ENCODE measurements at places on chromosomes 1 and 21.
A peak's percentile ranks its signal among the peaks of the same experiment; 100 is the strongest.

DNA sequence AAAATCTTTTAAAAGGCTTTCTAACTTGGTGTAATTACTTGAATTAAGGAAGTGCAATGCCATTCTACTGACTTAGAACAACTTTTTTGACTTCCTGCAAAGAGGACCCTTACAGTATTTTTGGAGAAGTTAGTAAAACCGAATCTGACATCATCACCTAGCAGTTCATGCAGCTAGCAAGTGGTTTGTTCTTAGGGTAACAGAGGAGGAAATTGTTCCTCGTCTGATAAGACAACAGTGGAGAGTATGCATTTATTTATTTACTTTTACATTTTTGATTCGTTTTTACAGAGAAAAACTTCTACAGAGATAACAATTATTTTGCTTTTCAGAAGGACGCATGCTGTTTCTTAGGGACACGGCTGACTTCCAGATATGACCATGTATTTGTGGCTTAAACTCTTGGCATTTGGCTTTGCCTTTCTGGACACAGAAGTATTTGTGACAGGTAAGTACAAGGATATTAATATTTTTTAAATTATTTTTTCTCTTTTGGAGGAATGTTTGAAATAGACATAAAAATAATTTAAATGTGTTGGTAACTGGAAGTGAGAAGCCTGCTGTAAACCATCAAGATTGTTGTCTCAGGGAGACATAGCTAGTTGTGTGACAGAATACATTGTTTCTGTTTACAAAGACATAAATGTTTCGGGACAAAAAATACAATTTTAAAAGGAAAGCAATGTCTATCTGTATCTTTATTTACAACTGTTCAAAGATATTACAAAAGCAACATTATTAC is at the start of gene PTPRC:
PTPRC (plus strand) TSS at position 147 of the 742 bp plus-strand sequence; CDS start at position 376, 229 bp downstream.
- peak; percentile 76 for DNase-seq

DNA sequence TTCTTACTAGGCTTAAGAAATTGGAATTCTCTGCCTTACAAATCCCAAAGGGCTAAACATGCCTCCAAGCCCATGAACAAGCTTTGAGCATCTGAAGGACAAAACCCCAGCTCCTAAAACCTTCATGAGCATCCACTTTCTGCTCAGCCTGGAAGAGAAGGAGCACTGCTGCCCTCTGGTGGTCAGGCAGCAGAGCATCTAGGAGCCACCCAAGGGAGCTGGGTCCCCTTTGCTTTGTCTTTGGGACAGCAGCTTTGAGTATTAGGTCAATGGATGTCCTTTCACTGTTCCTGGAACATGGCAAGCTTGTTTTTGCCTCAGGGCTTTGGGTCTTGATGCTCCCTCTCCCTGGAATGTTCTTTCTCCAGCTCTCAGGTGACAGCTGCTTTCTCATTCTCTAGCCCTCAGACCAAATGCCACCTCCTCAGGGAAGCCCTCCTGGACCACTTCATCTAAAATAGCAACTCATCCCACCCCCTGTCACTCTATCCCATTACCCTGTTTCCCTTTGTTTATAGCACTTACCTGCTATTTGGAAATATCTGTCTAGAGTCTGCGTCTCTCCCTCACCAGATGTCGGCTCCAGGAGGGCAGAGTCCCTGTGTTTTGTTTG is 25.7 kb downstream of the RAB7B start:
- peak; percentile 73 for DNase-seq

GRCh38 chr1:204408074-204408507 is 3.5 kb downstream of the PPP1R15B start:
- peak; percentile 30 for DNase-seq

DNA sequence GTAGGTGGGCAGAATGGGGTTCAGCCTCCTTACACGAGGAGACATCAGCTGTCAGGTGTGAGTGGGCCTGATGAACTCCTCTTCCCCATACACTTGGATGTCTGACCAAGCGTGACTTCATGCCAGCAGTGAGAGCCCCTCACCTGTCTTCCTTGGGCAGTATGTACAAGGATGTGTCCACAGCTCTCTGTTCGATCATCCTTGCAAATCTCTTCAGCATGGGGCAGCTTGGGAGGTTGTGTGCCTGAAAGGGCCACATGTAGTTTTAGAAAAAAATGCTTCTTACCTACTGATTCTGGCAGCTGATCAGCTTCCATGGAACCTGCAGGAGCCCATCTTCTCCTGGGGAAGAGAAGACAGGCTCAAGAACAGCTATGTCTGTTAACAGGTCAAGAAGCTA is 18.0 kb downstream of the ACP6 start:
- DNase-seq, result no peak

DNA sequence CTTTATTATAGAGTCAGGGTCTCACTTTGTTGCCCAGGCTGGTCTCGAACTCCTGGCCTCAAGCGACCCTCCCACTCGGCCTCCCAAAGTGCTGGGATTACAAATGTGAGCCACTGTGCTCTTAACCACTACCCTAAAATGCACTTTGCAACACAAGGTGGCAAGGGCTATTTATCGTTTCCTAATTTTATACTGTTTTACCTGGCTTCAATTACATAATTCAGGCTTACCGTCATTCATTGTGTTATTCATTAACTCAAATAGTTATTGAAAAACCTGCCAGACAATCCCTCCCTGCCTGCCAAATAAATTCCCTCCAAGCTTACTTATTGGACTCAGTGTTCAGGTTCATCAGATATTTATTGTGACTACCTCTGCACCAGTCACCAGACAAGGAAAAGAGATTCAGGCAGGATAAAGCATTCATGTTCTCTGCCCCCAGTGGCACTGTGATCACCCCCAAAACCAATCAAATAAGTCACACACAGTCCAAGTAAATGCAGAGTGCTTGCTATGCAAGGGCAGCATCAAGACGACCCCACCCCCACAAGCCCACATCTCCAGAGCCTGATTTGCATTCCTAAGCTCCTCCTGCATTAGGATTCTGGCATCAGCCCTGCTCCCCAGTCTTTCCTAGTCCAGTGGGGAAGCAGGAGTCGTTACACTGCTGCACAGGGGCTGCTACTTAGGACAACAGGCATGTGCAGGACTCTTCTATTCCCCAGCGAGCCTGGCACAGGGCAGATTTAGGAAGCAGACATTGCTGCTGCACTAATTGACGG is 8.1 kb downstream of the PAQR7 start:
- no peak for DNase-seq

DNA sequence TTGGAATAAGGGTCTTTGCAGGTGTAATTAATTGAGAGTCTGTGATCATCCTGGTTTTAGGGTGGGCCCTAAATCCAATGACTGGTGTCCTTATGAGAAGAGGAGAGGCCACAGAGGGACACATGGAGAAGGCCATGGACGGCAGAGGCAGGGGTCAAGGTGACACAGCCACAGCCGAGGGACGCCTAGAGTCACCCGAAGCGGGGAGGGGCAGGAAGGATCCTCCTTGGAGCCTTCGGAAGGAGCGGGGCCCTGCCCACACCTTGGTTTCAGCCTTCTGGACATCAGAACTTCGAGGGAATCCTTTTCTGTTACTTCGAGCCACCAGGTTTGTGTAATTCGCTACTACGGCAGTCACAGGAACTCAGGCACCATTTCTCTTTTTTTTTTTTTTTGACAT is 31.1 kb downstream of the RRP1 start:
- DNase-seq, result no peak

- no peak for DNase-seq
These were observed 677 bp downstream of the PRKAA2 start for GRCh38 chr1:56645677-56646305.

DNA sequence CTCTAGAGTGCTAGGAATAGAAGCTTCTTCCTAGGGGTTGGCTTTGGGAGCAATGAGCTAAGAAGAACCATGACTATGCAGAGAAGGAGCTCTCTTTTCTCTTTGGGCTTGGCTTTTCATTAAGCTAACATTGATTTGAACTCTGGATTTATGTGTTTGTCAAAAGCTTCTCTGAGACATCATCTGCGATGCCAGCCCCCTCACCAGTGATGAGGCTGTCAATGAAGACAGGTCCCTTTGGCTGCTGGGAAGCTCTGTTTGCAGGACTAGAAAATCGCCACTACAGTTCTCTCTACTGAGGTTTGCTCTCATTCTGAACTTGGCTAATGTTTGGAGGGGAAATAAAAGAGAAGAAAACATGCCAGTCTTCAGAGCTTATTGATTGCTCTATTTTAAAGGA is 185.0 kb downstream of the PCP4 start:
- no peak for DNase-seq

DNA sequence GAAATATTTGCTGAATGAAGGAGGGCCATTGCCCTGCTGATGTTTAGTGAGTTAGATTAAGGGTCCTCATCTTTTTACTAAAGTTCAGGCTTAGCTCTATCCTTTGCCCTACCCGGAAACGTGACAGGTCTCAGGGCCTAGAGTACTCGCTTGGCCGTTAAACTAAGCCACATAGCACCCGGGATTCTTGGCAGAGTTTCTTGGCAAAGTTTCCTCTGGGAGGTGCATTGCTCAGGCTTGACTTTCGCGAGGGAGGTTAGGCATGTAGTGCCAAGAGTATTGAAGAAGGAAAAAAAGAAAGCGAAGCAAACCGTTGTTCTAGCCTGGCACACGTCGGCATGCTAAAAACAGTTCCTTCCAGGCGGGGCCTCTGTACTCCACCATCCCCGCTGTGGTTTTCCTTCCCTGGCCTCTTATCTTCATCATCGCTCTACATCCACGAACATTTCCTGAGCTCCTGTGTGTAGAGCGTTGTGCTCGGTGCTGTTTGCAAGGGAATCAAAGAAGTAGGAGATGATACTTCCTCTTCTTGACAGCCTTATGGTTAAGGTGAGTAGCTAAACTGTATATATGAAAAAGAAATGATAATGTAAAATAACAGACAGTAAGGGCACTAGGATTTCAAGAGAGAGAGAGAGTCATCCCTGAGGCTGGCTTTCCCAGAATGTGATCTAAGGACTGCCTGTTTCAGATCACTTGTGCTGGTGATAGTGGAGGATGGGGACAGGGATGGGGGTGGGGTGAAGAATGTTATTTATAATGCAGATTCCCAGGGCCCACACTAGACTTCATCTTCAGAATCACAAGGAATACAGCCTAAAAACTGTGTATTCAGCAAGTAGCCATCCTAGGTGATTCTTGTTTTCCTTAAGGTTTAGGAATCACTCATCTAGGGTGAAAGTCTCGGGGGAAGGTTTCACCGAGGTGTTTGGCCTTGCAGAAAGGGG is 18.8 kb downstream of the RNF220 start:
- DNase-seq, result no peak

- no peak for DNase-seq
These were observed 60.5 kb upstream of the USP25 start for GRCh38 chr21:15669247-15669646.

DNA sequence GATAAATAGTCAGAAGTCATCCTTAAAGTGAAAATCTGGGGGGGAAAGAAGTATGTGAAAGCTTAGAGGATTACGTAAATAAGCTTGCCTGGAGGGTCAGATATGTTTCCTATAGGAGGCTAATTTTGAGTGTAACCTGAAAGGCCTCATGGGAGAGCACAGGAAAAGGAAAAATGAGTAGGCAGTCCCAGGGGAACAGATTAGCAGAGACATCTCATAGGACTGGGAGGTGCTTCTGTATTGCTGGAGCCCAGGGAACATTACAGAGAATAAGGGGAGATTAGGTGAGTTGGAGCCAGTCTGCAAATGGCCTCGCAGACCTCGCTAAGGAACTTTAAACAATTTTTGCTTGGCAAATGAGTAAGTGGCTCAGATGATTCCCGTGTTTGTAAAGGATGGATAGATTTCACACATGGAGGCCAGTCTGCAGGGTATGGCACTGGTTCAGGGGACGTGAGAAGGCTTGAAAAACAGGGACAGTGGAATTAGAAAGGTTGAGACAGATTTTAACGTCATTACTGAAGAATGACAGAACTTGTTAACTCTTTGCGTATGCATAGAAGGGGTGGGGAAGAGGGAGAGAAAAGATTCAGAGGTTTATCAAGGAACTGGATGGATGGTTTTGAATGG is 149.1 kb downstream of the GREM2 start:
- DNase-seq, result no peak

DNA sequence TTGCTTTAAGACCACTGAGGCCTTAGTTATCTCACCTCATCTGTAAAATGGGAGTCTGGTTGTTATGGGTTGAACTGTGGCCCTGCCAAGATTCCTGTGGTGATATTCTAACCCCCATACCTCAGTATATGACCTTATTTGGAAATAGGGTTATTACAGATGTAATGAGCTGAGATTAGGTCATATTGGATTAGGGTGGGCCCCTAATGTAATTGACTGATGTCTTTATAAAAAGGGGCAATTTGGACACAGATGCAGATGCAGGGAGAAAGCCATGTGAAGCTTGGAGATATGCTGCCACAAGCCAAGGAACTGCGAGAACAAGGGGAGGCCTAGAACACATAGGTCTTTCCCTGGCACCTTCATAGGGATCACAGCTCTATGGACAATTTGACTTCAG is 3.9 kb downstream of the C1orf87 start:
- no peak for DNase-seq

DNA sequence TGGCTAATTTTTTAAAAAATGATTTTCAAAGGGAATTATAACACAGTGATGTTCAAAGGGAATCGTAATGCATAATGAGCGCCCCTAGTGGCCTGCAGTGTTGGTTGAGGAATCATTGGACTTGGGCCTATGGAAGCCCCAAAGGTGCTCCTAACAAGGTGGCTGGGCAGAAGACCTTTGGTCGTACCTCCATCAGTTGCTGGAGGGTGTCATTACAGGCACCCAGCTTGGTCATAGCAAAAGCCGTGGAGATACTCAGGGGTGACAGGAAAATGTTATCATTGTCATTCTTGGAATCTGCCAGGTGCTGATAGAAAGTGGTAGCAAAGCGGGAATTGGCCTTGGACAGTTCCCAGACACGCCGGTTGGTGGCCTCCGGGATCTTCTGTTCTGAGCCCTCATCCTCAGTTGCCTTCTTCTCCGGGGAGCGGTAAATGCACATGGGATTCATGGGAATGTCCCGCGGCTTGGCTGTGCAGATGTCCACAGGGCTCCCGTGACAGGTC is 2.7 kb downstream of the SERPINC1 start:
- DNase-seq, result no peak

GRCh38 chr1:226135059-226135651 is 51.4 kb downstream of the ACBD3 start:
- DNase-seq, result no peak

- DNase-seq, result no peak
These were observed 48.9 kb upstream of the ZNF326 start for GRCh38 chr1:89945852-89946476.

DNA sequence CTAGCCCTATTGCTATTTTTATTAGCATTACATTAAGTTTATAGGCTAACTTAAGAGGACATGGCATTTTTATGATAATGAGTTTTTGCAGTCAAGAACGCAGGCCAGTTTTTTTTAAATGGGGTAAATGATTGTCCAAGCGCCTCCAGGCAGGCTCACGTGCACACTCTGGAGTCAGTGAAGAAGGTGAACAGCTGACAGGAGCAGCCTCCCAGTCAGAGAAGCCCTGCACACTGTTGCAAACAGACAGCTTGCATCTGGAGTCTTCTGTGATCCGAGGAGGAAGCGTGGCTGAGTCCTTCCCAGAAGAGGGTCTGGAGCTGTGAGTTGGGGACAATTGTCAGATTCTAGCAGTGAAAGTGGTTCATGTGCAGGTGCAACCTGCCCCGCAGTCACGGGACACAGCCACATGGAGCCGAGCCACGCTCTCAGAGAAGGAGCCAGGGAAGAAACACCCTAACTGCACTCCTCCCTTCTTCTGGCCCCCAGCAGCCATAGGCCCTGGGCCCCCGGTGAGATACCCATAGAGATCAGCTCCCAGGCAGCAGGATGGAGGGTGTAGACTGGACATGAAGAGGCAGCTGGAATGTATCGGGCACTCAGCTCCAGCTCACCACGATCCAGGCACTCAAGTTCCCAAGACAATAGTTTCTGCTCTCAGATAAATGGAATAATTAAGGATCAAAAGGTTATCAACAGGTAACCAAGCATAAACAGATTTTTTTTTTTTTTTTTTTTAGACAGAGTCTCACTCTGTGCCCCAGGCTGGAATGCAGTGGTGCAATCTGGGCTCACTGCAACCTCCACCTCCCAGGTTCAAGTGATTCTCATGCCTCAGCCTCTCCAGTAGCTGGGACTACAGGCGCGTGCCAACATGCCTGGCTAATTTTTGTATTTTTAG is 26.4 kb downstream of the CAPN2 start:
- no peak for DNase-seq

All from CD4-positive, alpha-beta T cell treated with Interleukin-6 at 100 ng/mL for 8 hours (primary cell).